ENCODE measurements at places on chromosomes 7 and 10.

DNA sequence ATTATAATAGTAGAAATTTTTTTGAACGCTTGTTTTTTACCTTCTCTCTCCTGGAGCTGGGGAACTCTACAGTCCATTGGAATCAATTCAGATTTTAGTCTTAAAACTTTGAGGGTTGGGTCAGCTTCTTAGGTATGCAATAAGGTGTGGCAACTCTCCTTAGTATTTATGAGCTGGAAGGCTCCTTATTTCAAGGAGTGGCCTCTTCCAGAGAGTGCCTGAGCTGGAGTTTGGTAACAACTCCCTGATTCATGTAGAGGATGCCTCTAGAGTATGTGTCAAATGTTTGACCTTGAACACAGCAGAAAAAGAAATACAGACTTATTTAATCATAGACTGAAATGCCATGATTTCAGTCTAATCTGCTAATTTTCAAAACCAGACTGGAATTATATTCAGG, 11.1 kb downstream of the CDK14 start:
- no peak for DNase-seq

GRCh38 chr7:55589905-55590304, 17.6 kb upstream of the VOPP1 start:
- no peak for DNase-seq

DNA sequence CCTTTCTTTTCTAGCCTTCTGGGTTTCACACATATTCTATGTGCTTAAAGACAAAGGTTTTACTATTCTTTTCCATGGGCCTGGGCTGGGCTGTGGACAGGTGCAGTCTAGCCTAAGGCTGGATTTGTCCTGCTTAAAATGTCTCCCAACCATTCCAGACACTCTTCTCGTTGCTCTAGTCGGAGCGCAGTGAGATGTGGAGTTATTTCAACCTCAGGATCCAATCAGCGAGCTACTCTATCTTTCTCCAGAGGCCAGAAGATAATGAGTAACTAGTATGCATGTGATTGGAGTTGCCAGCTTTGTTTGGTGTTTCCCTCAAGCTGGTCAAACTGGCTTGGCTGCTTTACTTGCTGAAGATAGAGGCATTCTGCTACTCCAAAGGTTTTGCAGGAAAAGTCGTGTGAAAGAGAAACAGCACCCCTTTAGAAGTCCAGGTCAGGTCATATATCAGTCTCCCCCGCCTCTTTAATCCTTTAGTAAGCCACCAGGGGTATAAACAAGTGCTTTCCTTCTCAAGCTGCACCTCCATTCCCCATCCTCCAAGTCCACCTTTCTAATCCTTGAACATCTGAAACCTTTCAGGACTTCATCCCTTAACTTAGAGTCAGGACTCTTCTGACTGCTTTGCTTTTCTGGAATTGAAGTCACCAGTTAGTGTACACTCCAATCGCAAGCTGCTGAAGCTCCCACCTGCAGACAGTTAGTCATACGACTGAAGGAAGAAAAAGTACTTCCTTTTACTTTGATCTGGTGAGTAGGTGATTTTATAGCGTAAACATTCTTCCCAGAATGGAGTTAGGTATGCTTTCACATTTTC, 78.8 kb downstream of the DNMBP start:
- no peak for DNase-seq

GRCh38 chr10:30583778-30584415, 45.7 kb downstream of the LYZL2 start:
- no peak for DNase-seq

DNA sequence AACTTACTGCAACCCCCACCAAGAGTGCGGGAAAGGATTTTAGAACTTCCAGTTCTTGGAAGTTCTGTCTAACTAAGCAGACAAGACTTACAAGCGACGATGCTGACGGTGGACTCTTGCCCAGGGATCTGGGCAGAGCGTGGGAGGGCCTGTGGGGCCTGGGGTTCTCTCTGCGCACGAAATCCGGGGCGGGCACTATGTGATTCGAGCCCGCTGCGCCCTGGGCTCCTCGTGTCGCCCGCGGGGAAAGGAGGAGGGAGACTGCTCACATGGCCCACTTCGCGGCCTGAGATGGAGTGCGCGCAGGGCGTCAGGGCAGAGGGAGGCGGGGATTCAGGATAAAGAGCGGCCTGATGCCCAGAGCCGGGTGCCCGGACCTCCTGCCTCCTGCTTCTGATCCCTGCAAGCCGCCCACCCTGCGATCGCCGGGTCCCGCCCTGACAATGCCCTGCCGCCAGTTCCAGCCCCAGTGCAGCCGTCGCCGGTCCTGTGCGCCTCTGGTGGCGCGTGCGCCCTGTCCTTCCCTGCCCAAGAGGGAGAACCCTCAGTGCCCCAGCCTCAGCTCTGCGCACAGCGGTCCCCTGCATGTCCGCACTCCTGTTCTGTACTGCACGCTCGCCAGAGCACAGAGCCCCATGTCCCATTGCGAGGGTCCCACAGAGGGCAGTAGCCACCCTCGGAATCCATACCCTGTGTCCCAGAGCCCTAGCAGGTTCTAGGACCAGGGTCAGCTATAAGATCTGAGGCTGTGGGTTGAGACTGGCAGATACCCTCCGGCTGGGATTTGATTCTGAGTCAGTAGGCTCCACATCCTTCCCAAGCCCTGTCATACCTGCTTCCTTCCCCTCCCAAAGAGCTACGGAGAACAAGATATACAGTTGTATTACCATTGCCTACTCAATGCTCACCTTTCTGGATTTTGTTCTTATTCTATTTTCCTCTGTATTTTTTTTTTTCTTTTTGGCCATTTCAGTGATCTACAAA, 99.4 kb upstream of the TMEM106B start:
- no peak for DNase-seq

DNA sequence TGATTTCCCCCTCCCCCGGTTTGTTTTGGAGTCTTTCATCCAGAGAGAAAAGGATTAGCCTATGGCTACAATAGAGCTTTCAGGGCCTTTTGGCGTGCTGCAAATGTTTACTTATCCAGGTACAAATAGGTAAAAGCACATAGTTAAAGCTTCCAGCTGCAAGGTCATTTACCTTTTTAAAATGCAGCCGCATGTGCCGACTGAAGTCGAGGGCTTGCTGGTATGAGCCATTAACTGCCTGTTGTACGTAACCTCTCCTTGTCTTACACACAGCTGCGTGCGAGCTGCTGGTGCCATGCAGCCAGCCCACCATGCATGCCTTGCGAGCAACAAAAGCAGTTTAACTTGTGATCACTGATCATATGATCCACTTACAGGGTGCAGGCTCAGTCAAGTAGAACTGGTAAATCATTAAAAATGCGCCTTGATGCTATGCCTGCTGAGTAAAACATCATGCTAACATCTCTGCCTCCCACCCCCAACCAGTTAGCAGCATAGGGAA, 866.4 kb downstream of the LRMDA start:
- DNase-seq = no peak

DNA sequence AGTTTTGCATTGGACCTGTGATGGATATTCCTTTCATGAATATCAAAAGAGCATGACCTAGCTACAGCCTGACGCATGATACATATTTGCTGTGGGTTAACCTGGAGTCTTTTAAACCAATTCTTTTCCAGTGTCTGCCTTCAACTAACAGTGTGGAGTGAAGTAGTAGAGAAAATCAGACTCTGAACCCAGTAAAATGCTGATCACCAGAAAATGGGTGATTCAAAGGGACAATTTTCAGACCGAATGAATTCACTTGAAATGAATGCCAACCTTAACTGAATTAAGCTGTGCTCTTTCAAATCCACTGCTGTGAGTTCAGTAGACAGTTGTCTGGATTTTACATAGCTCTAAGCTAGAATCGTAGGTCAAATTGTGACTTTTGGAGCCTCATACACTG, 123.0 kb downstream of the CDK14 start:
- no peak for DNase-seq

DNA sequence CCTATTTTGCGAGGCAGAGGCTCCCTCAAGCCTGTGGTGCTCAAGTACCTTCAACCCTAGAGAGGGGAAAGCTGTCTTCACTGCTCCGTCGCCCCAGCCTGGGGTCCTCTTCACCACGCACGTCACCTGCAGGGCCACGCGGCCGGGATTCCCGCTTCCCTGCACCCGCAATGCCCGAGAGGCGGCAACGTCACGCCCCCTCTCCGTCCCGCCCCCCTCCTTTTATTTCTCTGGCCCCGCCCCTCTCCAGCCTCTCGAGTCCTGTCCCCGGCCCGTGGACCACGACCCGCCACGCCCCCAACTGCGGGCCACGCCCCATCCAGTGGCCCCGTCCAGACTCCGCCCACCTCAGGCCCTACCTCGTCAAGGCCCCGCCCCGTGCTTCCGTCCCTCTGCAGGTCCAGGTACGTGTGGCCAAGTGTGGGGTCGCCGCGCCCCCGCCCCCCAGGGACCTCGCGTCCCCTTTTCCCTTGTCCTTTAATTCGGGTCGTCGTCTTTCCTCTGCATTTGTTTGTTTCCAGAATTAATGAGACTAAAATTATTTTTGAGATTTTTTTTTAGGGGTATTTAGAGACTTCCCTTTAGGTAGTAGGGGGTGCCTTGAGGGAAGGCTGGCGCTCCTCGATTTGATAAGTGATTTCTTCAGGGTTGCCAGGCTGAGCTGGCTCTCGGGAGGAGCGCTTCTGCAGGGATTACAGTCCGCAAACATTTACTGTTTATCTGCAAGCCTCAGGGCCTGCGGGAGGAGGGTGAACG, 69.8 kb upstream of the BAIAP2L1 start:
- no peak for DNase-seq

DNA sequence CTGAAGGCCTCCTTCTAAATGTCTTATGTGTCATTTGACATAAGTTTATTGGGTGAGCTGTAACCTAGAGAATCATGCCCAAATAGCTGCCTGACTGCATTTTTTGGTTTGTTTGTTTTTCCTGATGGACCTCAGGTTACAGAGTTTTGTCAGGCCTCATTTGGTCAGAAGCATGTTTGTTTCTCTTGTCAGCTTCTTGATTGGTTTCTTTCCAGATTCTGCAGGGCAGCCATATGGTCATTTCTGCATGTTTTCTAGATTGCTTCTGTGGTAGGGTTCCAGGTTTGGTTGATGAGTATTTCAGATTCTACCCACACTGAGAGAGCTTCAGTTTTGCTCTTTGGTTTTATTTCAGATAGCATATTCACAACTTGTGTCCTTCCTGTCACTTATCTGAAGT, 28.0 kb downstream of the GLCCI1 start:
- DNase-seq = no peak

DNA sequence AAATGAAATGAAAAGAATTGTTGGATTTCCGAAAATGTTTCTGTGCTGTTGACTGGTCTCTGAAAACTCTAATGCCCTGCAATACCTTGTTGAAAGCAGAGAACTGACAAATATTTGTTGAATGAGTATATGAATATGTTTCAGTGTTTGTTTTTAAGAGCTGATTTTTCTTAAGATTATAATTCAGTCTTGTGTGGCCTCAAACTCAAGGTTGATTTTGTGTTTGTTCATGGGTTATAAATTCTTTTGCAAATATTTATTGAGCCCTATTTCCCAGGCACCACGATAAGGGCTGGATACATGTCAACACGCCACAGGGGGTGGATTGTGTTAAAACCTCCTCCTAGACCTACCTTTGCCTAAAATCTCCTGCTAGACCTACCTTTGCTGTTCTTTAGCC, 203.9 kb upstream of the PLPP4 start:
- no peak for DNase-seq

GRCh38 chr7:121541457-121541856, 145.3 kb upstream of the FAM3C start:
- no peak for DNase-seq

DNA sequence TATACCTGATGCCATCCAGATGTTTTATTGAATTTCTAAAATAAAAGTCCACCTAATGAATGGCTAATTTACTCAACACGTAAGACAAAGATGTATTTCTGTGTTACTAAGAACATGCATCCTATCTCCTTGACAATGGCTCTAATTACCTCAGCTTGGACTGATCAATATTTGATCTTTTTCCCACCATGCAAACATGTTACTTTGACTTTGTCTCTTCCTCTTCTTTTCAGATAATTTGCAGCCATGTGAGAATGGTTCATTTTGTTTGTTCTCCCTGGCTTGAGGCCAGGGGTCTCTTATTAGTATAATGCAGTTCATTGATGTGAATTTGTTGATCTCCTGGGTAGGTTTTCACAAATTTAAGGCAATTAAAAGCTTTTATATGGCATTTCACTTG, 302.1 kb downstream of the ADK start:
- no peak for DNase-seq

DNA sequence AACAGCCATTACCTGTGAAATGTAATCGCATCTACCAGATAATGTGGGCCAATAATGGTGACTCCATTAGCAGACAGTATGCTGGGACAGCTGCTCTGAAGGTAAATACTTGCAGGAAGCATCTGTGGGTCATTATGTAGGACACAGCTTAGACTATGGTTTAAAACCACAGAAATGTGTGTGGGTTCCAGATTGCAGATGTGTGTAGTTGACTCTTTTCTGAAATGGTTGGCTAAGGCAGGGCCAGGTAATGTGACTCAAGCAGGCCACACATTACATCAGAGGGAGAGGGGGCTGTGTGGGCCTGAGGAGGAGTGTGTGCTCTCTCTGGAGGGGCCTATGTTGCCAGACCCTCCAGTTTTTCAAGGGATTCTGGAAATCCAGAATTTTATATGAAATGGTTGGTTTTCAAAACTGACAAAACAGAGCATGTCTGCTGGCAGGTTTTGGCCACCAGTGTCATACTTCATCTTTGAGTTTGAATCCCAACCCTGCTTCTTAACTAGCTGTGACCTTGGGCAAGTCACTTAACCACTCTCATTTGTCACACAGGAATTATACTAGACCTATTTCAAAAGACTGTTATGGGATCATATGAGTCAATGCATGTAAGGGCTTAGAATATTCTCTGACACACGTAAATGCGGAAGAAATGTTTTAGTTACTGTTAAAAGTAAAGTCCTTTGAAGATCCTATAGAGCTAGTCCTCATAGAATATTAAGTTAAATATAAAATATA, 64.5 kb downstream of the MCMBP start:
- DNase-seq = peak; percentile 63

- DNase-seq = no peak
These were observed 229.6 kb downstream of the PRPF18 start for GRCh38 chr10:13816195-13816925.

GRCh38 chr10:101223274-101224059, 5.8 kb downstream of the LBX1 start:
- DNase-seq = no peak

GRCh38 chr7:151924001-151924400, 32.2 kb upstream of the GALNTL5 start:
- no peak for DNase-seq

DNA sequence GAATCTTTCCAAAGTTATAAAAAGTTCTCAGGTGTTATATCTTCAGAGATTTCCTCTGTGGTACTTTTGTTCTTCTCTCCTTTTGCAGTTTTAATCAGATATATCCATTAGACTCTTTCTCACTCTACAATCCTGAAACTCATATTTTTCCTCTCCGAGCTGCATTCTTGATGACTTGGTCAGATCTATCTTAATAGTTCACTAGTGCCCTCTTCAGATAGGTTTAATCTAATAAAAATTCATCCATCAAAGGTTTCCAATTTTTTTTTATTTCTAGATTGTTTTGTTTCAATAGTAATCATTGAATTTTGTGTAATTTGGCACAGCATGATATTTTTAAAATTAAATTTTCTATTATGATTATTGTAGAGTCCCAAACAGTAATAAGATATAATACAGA, 21.8 kb upstream of the DGKB start:
- no peak for DNase-seq

Measured in NAMALWA (cell line).